ENCODE measurements at places on chromosomes 12 and 14.

- DNase-seq: no peak
These were observed 28.8 kb downstream of the OAS2 start for GRCh38 chr12:113007166-113007565.

GRCh38 chr14:40574780-40575179 lies 1031.9 kb upstream of the LRFN5 start:
- no peak for DNase-seq

DNA sequence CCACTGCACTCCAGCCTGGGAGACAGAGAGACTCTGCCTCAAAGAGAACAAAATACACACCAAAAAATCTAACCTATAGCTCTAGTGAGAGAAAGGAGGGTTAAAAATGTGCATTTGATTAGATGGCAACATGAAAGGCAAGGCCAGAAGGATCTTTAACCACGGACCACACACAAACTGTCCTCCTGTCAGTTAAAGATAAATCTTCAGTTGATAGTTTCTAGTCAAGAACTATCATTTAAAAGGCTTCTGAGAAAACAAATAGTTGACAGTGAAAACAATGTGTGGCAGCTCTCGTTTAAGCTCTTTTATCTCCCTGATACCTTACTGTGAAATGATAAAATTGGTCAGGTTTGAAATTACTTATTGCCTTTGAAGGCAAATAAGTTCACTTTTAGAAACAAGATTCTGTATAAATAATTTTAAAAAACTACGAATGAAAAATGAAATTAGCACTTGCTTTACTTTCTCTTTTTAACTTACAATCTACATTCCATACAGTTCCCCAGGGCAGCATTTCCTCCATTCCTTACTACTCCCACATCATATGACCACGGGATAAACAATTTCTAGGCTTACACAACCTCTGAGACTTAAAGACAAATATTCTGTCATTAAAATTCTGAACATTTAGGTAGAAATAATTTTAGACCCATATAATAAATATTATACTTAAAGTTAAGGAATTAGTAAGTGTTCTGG lies 71.4 kb upstream of the GNPNAT1 start:
- DNase-seq: no peak

GRCh38 chr14:76756371-76756750 lies 4.9 kb upstream of the VASH1 start:
- no peak for DNase-seq

GRCh38 chr12:106583242-106584103 lies 669 bp downstream of the RFX4 start:
- DNase-seq: no peak

DNA sequence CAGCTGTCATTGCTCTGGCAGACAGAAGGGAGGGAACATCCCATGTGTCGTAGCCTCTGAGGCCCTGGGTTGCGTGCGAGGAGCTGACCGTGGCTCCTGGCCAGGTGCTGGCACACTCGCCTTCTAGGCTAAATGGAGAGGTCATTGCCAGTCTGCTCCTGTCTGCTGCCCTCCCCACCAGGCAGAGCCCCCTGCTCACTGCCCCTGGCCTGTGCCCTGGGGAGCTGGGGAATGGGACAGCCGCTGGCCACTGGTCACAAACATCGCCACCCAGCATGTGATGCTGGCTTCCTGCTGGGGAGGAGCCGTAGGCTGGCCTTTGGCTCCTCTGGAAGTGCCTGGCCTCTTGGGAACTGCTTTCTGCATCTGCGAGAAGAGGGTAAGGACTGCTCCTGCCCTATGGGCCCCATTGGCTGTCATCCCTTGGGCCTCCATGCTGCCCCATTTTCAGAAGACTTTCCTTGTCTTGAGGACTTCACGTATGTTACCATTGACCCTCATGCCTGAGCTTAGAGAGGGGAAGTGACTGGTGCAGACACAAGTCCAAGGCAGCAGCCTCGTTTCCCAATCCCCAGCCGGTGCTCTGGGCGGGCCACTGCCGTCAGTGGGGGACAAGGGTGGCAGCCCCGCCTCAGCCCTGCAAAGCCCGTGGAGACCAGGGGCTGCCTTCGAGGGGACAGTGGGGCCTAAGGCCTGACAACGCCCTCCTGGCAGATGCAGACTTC lies 2.0 kb upstream of the TNFAIP2 start:
- no peak for DNase-seq

GRCh38 chr12:85829391-85829790 lies 6.8 kb downstream of the RASSF9 start:
- DNase-seq: no peak

DNA sequence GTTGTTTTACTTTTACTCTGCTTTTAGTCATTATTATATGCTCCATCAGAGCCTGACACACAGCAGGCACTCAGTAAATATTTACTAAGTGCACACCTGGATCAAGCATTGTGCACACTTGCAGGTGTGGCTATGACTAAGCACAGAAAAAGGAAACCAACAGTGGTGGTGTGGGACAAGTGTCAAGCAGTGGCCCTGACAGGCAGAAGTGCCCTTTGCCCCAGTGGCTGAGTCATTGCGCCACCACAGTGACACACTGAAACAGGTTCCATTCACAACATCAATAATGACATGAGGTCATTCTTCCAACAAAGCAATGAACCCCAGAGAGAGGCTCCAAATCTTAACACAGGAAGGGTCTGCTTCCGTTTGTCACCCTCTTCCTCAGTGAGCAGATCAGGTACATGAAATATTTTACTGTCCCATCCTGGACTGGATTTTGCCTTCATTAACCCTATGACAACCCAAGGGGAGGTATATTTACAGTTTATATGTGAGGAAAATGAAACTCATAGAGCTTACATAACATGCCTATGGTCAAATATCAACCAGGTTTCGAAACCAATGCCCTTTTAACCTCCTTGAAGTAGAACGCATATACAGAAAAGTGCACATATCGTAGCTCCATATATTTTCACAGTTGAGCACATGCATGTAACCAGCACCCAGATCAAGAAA lies 82.6 kb upstream of the GTF2A1 start:
- DNase-seq: no peak

DNA sequence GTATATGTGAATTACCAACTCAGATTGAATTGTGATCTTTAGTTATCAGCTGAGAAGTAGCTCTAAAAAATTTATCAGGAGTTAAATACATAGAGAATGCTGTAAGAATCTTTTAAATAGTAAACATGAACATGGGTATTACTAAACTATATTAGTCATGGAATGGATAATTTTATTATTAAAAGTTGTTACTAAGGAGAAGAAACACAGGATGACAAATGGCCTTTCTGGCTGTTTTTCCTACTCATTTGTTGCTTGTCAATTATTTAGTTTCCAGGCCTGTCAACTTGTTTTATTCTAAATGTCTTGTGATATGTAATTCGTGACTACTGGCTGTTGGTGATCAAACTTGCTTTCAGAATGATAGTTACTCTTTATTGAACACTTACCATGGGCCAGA lies 58.7 kb downstream of the KTN1 start:
- no peak for DNase-seq

DNA sequence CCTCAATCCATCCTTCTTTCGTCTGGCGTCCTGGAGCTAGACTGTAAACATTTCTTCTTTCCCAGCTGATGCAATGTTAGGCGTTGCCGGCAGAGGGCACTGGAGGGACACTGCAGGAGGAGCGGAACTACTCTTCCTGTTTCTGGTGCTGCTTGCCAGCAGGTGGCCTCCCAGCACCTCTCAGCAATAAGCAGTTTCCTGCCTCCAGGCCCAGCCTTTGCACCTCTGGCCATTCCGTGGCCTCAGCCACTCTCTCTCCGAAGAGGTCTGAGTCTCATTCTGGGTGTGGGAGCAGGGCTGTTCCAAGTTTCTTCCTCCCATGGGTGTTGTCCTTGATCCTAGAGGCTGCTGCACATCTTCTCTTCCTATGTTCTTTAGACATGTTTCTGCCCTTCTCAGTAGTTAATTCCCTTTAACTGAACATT lies 7.5 kb upstream of the ASPG start:
- peak; percentile 92 for DNase-seq

DNA sequence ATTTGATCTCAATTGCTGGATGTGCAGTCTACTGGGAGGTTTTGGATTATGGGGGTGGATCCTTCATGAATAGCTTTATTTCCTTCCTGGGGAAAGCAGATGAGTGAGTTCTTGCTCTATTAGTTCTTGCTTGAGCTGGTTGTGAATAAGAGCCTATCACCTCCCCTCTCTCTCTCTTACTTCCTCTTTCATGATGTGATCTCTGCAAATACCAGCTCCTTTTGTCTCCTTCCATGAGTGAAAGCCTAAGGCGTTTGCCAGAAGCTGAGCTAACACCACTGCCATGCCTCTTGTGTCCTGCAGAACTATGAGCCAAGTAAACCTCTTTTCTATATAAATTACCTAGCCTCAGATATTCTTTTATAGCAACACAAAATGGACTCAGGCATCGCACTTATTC lies 302.7 kb downstream of the CCER1 start:
- DNase-seq: no peak

DNA sequence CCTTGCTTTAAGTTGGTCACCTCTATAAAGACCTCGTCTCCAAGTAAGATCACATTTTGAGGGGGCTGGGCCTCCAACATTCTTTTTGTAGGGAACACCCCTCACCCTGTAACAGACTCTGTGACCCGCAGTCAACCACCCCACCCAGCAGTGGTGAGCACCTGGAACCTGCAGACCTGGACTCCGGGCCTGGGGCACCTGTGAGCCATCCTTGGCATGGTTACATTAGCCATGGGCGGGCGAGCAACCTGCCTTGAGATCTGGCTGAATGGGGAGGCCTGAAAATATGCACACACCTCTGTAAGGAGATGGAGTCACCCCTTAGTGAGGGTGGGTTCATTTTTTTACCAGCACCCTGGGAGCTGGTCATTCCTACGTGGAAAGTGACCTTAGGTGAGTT lies 95.3 kb downstream of the RIMBP2 start:
- no peak for DNase-seq

- DNase-seq: no peak
These were observed 337.7 kb downstream of the TMEM121 start for GRCh38 chr14:105864116-105864515.

GRCh38 chr14:60257865-60258264 lies 8.8 kb downstream of the PPM1A start:
- no peak for DNase-seq

- no peak for DNase-seq
These were observed 1.2 kb downstream of the KHNYN start for GRCh38 chr14:24430682-24431568.

DNA sequence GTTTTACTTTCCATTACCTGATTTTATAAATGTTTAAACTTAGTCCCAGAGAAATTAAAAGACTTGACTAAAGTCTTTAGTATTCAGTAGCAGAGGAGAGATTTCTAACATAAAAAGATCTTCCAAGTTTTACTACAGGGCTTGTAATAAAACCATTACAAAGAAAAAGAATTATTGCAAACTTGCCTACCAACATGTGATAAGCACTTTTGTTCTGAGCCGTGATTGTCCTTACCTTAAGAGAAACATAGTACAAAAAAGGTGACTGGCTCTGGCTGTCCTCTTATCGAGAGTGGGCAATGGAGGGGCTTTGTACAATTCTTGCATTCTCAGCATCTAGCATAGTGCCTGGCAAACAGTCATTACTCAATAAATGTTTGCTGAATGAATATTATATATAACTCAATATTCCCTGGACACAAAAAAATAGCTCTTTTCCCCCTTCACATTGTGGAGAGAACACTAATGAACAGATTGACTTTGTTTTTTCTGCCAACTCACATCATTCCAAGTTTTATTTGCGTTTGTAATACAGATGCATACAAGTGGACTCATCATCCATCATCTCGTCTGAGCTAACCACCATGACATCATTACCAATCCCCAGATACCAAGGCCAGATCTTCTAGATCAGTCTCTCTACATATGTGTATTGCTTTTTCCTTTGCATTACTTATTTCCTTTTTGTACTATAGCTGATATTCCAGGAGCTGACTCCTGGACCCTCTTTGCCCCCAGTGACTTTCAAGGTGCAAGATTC lies 192.8 kb upstream of the EEA1 start:
- DNase-seq: no peak

GRCh38 chr14:71362920-71363584 lies 455.8 kb downstream of the PCNX1 start:
- no peak for DNase-seq

DNA sequence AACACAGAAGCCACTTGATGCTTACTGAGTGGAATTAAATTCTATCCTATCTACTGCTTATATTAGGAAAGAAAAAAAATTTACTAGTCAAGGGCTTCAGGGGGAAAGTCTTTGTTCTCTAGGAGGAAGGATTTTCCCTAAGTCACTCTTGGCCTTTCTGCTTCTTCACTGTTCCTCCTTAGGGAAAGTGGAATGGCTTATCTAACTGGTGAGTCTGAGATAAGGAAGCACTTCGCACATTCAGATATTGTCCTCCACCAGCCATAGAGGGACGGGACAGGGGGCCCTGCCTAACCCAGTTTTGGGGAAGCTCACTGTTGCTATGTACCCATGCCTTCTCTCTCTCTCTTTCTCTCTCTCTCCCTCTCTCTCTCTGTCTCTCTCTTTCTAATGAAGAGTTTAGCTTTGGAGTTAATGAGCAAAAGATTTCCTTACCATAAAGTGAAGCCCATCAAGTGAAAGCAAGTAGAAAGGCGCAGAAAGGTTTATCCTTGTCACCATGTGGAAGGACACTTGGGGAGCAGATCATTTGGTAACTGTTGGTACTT lies 450.6 kb downstream of the ZFP36L1 start:
- DNase-seq: no peak

- DNase-seq: no peak
These were observed 201.5 kb upstream of the MYL2 start for GRCh38 chr12:111121840-111122239.

- DNase-seq: no peak
These were observed 15.0 kb downstream of the TMBIM4 start for GRCh38 chr12:66154776-66155175.

GRCh38 chr12:114916124-114916523 lies 232.1 kb upstream of the TBX3 start:
- DNase-seq: no peak

DNA sequence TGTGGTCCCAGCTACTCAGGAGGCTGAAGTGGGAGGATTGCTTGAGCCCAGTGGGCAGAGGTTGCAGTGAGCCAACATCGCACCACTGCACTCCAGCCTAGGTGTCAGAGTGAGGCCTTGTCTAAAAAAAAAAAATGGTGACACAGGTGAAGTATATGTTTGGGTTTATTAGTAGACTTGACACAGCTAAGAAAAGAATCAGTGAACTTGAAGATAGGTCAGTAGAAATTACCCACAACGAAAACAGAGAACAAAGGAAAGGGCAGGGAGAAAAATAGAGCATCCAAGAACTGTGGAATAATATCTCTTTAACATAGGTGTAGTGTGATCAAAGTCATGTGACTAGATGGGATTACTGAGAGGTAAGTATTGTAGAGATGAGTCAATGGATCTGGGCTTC lies 23.7 kb downstream of the ATF1 start:
- no peak for DNase-seq

DNA sequence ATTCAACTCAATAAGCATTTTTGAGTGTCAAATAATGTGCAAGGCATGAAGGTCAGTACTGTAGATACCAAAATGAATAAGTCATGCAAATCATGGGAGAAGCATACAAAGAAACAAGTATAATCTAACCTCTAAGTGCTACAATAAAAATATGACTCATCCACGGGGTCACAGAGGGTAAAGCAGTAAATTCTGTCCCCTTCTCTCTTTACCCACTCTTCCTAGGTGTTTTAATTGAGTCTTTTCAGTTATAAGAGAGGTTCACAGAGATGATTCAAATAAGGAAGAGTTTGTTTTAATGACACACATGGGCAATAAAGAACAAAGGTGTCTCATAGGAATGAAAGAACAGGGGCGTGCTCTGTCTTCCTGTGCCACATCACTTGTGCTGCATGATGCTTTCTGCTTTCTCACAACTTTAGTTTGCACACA lies 71.5 kb upstream of the DAAM1 start:
- no peak for DNase-seq

GRCh38 chr14:30621940-30622830 lies at the start of gene SCFD1:
Gene SCFD1 (plus strand): TSS chr14:30622319. CDS start chr14:30622339, 20 bp downstream.
- DNase-seq: peak; percentile 97

All from NCI-H2171 treated with DMSO at 0.1 percent for 48 hours (cell line).